ENCODE measurements at places on chromosomes 4 and X. TPM values are rescaled to one million over a fixed set of nuclear protein-coding genes. Genes with fewer than 3 reads are reported as not detected.

NPY5R gene
- not detected for total RNA-seq

CFAP299 gene
- total RNA-seq: not detected

SLC35A2 gene
- total RNA-seq: 60.8 TPM

GABRG1 gene
- not detected for total RNA-seq

MAGEB2 gene
- not detected for total RNA-seq

RAP2C gene
- total RNA-seq: 31.2 TPM

SPATA4 gene
- 0.46 TPM for total RNA-seq

DNA sequence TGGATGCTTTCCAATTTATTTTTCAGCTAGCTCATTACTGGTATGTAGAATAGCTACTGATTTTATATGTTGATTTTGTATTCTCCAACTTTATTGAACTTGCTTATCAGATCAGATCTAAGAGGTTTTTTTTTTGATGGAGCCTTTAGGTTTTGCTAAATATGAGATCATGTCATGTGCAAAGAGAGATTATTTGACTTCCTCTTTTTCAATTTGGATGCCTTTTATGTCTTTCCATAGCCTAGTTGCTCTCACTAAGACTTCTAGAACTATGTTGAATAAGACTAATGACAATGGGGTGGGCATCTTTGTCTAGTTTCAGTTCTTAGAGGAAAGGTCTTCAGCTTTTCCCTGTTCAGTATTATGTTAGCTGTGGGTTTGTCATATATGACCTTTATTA, 11.7 kb downstream of the MAGEE1 start:
- no peak for DNase-seq
- H3K4me1 ChIP-seq: no peaks in the 10 kb centered on the region
- H3K36me3 ChIP-seq: no peaks in the 10 kb centered on the region
- H3K4me3 ChIP-seq: no peak overlapping the region
- no peak overlapping the region for H3K27ac ChIP-seq
- no peaks in the 10 kb centered on the region for H3K27me3 ChIP-seq

GRCh38 chrX:36214924-36215323, 295.4 kb downstream of the CFAP47 start:
- no peaks in the 10 kb centered on the region for H3K4me1 ChIP-seq
- no peak overlapping the region for H3K4me3 ChIP-seq
- H3K27ac ChIP-seq: no peak overlapping the region
- DNase-seq: no peak
- H3K36me3 ChIP-seq: no peaks in the 10 kb centered on the region
- no peaks in the 10 kb centered on the region for H3K27me3 ChIP-seq

GRCh38 chr4:7227008-7227407, 34.7 kb downstream of the SORCS2 start:
- no peaks in the 10 kb centered on the region for H3K36me3 ChIP-seq
- no peaks in the 10 kb centered on the region for H3K27me3 ChIP-seq
- H3K4me3 ChIP-seq: no peak overlapping the region
- DNase-seq: no peak
- H3K27ac ChIP-seq: no peak overlapping the region

DNA sequence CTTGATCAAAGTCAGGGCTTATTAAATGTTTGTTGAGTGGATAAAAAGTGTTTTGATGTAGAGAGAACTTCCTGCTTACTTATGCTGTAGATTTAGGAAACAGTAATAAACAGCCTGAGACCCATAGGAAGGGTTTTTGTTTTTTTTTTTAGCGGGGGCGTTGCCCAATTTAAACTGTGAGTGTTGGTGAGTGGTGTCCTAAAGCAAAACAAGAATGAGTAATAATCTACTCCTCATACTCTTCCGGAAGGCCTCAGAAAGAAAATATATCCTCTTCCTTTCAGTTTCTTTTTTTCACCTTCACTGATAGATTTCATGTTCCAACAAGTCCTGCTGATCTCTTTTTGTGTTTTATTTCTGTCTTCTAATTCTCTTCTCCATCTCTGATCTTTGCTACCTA, 104.4 kb upstream of the SCML1 start:
- DNase-seq: no peak
- H3K27me3 ChIP-seq: no peaks in the 10 kb centered on the region
- H3K27ac ChIP-seq: peak overlapping the region; percentile 12
- no peak overlapping the region for H3K4me3 ChIP-seq

DNA sequence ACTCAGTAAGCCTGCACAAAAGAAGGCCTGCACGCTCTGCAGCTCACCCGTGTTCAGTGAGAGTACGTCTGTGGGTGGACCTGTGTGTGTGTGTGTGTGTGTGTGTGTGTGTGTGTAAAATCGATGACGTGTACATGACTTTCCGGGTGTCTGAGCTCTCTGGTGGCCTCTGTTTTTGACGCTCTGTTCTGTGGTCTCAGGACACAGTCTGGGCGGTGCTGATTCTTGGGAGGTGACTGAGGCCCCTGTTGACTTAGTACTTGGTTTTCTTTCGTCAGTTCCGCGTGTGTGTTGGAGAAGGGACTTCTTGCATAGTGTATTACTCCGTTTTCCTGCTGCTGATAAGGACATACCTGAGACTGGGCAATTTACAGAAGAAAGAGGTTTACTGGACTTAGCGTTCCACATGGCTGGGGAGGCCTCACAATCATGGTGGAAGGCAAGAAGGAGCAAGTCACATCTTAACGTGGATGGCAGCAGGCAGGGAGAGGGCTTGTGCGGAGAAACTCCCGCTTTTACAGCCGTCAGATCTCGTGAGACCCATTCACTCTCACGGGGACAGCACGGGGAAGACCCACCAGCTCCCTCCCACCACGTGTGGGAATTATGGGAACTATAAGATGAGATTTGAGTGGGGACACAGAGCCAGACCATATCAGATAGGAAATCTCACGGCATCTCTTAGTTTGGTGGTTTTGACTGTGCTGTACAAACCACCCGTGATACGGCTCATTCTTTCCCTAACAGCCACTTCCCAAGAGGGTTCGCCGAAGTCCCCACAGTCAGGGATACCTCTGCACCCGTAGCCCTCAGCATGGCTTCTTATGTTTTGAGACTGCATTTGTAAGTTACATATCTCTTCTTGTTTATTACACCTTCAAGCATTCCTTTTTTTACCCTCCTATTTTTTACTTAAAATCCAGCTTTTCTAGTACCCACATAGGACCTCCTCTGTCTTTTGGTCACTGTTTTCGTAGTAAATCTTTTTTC, 24.5 kb downstream of the UVSSA start:
- H3K27ac ChIP-seq: no peak overlapping the region
- no peak overlapping the region for H3K4me3 ChIP-seq
- no peaks in the 10 kb centered on the region for H3K27me3 ChIP-seq
- H3K36me3 ChIP-seq: no peaks in the 10 kb centered on the region
- no peak for DNase-seq

- H3K4me3 ChIP-seq: no peak overlapping the region
- no peak for DNase-seq
- H3K27me3 ChIP-seq: no peaks in the 10 kb centered on the region
- no peaks in the 10 kb centered on the region for H3K4me1 ChIP-seq
- no peaks in the 10 kb centered on the region for H3K36me3 ChIP-seq
Observed at GRCh38 chrX:153319295-153320046, 2.1 kb downstream of the PNMA6F start.

DNA sequence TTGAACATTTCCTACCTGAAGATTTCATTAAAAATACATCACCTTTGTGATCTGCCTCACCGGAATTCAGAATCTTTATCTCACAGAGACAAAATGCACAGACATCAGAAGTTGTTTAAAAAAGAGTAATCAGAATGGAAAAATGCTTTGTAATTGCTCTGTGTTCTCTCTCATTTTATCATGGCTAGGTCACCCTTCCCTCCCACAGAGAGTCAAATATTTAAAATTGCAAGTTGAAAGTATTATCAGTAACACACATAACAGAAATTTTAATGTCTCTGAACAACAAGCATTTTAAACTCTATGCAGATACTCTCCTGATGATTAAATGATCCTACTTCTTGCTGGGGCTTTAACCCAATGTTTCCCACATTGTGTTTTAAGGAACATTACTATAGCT, 362.0 kb downstream of the CBLL2 start:
- H3K27ac ChIP-seq: peak overlapping the region; percentile 73
- no peaks in the 10 kb centered on the region for H3K36me3 ChIP-seq
- peak; percentile 56 for DNase-seq
- H3K4me3 ChIP-seq: no peak overlapping the region

GRCh38 chrX:120309873-120310705, 1.2 kb downstream of the TMEM255A start:
- H3K4me3 ChIP-seq: peak overlapping the region; percentile 46
- no peaks in the 10 kb centered on the region for H3K4me1 ChIP-seq
- no peak overlapping the region for H3K27ac ChIP-seq
- no peaks in the 10 kb centered on the region for H3K36me3 ChIP-seq

DNA sequence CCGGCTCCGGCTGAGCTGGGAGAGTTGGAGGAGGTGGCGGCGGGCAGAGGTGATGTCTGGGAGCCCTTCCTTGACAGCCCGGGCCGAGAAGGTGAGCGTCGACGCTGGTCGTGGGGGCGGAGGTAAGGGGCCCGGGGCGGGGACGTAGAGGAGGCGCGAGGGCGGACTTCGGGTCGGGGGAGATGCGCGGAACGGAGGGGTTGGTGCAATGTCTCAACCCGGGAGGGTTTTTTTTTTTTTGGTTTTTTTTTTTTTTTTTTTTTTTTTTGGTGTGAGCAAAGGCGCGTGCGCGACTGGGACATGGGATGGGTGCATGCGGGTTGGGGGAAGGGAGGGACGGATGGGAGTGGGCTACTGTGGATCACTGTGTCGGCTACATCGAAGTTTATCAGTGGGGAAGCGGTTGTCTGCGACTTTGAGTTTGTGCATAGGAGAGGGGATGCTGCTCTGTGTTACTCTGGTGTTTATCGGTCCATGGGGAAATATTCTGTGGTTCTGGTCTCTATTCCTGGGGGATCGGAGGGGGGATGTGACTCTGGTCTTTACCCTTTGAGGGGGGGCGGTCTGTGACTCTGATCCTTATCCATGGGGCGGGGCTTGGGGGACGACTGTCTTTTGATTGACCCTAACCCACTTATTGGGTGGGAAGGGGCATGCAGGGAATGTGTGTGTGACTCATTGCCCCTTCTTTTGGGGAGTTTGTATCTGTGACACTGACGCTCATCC, 537 bp downstream of the RBM10 start:
- H3K27me3 ChIP-seq: no peaks in the 10 kb centered on the region
- H3K4me1 ChIP-seq: peaks cover 13% of the 10 kb centered on the region
- H3K27ac ChIP-seq: peak overlapping the region; percentile 91
- no peak for DNase-seq

- H3K27me3 ChIP-seq: no peaks in the 10 kb centered on the region
- no peaks in the 10 kb centered on the region for H3K36me3 ChIP-seq
- no peak overlapping the region for H3K4me3 ChIP-seq
- no peak overlapping the region for H3K27ac ChIP-seq
Observed at GRCh38 chrX:37684973-37685372, 618 bp upstream of the XK start.

All from astrocyte (in vitro differentiated cells and primary cell).